ENCODE measurements at places on chromosomes 3 and 15.

- no peak for DNase-seq
These were observed 37.0 kb upstream of the TRIM71 start for GRCh38 chr3:32780735-32781210.

- no peak for DNase-seq
These were observed 255.7 kb downstream of the CNTN6 start for GRCh38 chr3:1348547-1348946.

- DNase-seq = no peak
These were observed 467.0 kb upstream of the RASGRP1 start for GRCh38 chr15:39031596-39031995.

GRCh38 chr3:131713416-131714123, 210.8 kb upstream of the MRPL3 start:
- no peak for DNase-seq

DNA sequence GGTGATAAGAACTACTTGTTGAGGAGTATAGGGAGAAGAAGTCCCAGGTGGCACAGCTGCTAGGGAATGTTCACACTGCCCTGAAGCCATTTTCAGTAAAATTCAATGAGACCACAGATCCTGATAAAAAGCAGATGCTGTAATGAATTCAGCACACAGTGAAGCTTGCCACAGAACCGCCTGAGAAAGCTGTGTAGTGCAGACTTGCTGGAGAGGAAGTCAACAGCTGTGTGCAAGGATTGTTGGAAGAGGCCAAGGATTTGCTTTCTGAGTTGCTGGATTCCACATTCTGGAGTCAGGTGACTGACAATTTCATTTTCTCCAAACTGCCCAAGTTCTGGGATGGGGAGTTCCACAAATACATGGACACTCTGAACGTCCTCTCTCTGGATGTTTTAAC, 70.9 kb downstream of the ANP32A start:
- no peak for DNase-seq

GRCh38 chr3:33229947-33230346, 11.3 kb upstream of the SUSD5 start:
- DNase-seq = no peak

DNA sequence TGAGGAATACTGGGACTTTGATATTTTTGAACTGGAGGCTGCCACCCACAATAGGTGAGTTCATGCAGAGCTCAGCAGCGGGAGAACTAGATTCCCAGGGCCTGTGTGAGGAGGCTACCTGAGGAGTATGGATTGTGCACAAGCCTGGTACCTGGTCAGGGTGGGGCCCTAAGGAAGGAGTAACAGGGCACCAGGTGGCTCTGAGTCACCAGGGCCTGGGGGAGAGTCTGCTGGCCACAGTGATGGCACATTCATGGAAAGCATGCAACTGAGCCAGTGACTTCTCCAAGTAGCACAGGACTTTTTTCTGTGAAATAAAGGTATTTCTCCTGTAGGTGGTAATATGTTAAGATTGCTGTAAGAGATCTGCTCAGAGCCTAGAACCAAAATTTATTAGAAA, 134.4 kb downstream of the PDE8A start:
- no peak for DNase-seq

GRCh38 chr3:73653877-73654276, 29.1 kb upstream of the PDZRN3 start:
- DNase-seq = no peak

- no peak for DNase-seq
These were observed 79.5 kb upstream of the EPHB3 start for GRCh38 chr3:184481984-184482671.

DNA sequence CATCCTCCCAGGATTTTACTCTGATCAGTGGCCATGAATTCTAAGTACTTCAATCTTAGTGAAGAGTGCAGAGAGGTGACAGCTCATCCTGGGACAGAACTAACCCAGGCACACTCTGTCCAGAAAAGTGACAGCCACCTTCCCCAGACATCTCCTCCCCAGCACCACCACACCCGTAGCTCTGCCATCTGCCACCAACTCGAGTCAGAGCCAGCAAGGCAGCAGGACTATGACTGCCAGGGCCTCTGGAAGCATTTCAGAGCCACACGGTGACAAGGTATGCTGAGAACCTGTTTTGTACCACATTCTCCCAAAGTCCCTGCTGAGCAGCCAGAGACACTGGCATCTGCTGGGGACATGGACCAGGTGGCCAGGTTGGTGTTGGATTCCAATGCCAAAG, 71.0 kb downstream of the NTRK3 start:
- no peak for DNase-seq

GRCh38 chr15:78979456-78980320, 34.8 kb upstream of the CTSH start:
- peak; percentile 20 for DNase-seq

DNA sequence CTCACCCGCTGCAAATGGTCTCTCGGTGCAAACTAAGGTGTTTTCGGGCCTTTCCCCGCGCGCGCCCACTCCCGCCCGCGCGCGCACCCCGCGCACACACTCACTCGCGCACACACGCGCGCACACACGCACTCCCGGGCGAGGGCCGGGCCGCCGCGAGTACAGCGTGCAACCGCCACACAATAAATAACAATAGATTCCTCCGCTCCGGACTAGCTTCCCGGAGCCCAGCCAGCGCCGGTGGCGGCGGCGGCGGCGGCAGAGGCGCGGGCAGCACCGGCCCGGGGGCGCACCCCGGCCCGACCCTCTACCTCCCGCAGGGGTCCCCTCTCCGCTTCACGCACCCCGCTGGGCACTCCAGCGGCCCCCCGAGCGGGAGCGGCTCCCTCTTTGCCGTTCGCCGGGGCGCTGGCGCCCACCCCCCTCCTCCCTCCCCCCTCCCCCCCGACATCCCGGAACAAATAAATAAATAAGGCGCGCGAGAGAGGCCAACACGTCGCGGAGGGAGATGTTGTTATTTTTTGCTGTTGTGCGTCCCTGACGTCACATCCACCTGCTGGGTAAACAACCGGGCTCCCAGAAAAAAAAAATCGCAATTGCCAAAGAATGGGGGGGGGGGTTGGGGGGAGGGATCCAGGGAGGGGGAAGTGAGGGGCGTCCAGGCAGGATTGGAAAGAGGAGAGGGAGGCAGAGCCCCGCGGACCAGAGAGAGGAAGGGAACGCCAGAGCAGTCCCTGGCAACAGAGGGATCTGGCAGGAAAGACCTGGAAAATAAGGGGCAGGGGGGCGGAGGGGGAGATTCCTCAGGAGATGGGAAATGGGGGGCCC, at the start of gene FOXP1:
Gene FOXP1, minus strand, starts transcription at position 163 of the 828 bp plus-strand sequence. CDS start 385,347 bp downstream, outside the sequence.
- peak; percentile 53 for DNase-seq

DNA sequence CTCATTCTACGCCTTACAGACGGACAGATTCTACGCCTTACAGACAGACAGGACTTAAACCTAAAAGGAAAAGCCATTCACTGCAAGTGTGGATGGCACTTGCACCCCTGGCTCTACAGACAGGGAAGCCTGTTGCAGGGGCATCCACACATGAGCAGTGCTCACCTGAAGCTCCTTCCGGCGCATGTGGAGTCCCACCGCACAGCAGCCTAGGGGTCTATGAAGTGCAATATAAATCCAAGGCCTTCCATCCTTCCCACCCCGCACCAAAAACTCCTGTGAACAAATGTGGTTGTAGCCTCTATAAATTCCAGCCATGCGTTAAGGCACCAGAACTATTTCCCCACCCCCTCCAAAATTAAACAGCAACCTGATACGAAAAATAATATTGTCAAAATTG, 121.3 kb downstream of the LRIG1 start:
- DNase-seq = no peak

DNA sequence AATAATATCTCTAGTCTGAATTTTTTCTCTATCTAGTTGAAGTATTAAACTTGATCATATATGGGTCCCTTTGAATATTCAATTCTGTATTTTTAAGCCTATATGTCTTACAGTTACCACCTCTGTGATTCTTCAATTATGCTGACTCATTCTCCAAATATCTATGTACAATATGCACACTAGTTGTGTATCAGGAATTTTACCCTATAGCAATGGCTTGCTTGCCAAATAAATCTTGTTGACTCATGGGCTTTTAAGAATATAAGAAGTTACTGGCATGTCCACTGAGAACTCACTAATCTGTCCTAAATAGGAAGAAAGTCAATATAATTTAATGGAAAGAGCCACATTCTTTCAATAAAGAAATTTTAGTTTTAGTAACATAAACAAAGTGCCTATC, 656.3 kb downstream of the RBMS3 start:
- DNase-seq = no peak

DNA sequence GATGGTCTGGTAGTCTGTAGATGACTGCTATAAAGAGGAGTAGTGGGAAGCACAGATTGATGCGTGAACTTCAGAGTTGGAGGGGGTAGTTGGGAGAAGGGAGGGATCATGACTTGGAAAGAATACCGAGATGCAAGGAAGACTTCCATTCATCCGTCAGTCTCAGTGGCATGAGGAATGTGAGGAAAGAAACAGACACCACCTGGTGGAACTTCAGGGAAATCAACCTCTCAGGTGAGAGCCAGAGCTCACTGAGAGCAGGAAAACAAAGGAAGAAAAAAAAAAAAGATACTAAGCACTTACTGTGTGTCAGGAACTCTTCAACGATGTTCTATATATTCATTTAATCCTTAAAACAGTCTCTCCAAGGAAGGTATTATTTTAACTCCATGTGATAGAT, 172.4 kb downstream of the OXSM start:
- no peak for DNase-seq

DNA sequence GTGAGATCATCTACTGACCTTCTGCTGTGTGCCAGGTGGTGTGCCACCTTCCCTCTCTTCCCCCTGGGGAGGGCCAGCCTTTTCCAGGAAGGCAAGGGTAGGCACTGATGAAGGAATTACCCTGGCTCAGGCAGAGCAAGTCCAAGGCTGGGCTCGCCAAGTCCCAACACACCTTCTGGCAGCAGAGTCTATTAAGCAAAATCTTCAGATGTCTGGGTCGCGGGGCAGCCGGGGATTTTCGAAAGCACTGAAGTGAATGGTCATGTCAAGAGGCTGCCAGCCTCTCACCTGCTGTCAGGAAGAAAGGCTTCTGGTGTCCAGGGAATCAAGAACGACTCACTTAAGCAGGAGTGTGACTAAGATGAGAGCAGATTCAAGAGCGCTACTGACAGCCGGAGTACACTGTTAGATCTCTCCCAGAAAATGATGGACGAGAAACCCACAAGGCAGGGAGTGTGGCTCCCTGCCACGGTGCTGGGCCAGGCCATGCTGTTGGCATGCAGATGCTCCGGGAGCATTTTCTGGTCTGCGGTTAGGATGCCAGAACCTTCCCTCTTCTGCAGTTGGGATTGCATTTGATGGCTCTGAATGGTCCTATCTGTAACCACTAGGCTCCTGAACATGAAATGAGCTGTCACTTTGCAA, 479.8 kb downstream of the SHQ1 start:
- DNase-seq = no peak

GRCh38 chr3:32963871-32964270, 12.4 kb downstream of the CCR4 start:
- peak; percentile 29 for DNase-seq

DNA sequence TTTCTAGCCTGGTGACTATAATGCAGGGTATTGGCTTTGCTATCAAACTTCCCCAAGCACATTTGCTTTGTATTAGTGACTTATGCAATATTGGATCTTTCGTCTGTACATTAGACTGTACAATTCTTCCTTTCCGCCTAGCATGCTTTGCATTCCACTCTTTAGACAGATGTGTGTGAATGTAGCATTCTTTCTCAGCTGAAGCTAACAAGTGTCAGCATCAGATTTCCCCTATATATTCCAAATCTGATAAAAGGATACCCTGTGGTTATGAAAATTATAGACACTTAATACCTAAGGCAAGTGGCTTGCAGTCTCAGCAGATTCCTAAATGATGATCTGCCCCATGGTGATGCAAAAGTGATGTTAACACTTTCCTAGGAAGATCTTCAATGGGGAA, 360.1 kb downstream of the CNTN4 start:
- no peak for DNase-seq

DNA sequence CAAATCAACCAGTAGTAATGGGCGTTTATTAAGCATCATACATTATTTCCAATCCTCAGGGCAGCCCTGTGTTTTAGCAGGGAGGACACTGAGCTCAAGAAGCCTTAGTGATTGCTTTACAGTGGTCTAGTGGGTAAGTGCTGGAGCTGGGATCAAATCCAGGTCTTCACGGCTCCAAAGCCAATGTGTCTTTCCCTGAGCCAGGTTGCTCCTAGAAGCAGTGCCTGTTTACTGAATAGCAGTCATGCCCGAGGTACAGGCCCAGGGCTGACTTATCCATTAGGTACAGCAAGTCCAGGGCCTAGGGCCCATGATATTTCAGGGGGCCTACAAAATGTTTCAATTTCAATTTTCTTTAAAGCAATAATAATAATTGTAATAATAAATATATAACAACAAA, 9.6 kb upstream of the SMAD6 start:
- DNase-seq = no peak

DNA sequence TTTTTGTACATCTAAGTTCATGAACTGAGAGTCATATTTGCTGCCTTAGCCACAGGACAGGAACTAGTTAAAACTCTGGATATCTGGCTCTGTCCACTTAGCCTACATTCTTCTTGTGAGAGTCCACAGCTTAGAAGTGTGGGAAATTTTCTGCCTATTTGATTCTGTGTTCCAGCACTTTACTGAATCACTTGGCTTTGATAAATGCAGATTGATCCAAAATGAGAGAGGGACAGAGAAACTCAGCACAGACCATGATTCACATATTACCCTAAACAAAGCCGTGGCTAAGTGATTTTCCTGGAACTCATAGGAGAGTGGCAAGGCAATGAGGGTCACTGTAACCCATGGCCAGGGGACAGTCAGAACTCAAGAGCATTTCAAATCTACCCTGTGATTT, 87.5 kb upstream of the CADPS start:
- no peak for DNase-seq

- DNase-seq = no peak
These were observed 714.8 kb downstream of the FHIT start for GRCh38 chr3:60536420-60536819.

DNA sequence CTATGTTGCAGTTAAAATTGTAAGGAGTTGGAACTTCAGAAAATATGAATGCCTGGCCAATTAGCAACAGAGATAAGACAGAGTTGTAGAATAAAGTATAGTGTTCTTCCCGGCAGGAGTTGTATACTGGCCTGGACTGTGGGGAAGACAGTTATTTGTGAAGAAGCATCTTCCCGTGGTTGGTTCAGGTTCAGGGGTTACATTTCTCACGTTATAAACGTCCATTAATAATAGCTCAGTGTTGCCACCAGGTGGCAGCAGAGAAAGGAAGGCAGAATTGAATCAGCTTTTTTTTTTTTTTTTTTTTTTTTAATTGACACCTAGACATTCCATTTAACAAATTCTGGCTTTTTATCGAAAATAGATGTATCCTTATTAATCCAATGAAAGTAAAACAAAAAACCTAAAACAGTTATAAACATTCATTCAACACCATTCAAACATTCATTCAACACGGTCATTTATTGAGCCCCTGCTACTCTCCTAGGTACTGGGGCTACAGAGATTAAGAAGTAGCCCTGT, 66.4 kb upstream of the NR2E3 start:
- peak; percentile 57 for DNase-seq

GRCh38 chr15:29135309-29135657, 134.3 kb downstream of the NSMCE3 start:
- no peak for DNase-seq

GRCh38 chr15:76347482-76348055, 11.0 kb downstream of the ISL2 start:
- no peak for DNase-seq

- no peak for DNase-seq
These were observed 593.3 kb downstream of the FHIT start for GRCh38 chr3:60657972-60658371.

- no peak for DNase-seq
These were observed 146.9 kb upstream of the GADL1 start for GRCh38 chr3:31041161-31041978.
